ENCODE measurements at places on chromosomes 5 and 9.

DNA sequence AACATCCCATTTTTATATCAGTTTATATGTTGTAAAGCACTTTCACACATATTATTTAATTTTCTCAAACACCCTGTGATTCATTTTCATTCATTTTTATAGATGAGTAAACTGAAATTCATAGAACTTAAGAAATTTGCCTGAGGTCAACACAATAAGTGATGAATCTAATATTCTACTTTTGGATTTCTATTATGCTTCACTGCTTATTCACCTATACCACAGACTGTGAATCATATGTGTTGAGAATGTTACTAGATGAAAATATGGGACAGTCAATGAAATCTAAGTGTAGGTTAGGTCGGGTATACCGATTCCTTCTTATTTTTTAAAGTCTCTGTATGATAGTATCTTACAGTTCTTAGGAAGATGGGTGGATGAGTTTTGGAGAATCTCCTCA is 24.8 kb downstream of the CDC37L1 start:
- no peak for DNase-seq

DNA sequence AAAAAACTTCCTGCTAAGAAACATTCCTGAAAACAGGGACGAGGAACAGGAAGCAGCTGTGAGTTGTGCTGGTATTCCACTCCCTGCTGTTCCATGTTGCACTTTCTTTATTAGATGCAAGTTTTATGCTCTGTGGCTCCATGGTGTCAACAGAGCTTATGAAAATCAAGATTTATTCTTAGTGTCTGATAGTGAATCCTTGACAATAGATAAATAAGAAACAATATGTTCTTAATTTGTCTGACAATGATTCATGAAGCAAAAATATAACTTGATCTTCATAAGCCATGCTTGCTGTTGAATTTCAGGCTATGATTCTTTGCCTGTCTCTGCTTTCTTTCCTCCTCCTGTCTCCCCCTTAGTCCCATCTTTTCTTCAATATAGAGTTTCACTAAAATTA is 119.6 kb downstream of the DROSHA start:
- no peak for DNase-seq

- DNase-seq = no peak
These were observed 61.2 kb upstream of the IFNK start for GRCh38 chr9:27462846-27463245.

DNA sequence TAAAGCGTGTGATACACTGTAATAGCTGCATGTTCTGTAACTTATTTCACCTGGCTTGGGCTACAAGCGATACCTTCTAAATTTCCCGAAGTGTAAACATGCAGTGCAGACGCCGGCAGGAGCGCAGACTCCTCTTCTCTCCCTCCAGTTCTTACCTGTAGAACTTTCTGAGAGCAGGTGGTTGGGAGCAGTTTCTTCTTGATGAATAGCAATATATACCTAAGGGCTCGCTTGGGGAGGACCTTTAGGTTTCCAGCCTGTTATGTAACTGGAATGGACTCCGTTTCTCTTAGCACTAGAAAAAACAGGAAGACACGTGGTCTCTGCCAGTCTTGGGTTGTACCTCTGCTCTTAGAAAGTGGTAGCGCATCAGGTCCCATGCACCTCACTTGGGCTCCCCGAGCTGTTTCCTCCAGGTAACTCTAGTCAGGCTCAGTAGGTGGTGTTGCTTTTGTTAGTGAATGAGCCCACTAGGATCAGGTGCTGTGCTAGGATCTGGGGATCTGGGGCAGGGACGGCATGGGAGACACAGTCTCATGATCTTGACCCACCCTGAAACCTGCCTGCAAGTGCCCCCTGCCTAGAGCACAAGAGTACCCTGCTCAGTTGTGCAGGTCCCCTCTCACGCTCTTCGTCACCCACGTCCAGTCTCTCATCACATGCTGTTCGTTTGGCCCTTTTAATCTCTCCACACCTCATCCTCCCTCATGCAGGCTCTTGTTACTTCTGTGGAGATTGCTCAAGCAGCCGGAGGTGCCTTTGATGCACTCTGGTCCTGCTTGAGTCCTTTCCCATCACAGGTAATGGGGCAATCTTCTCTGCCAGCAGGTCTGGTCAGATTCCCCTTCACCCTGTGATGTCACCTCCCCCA is 2.8 kb downstream of the TENT4A start:
- DNase-seq = no peak

All from activated CD8-positive, alpha-beta memory T cell treated with anti-CD3 and anti-CD28 coated beads, Interleukin-2, amount 50 U/mL, for 4 hours (primary cell).